ENCODE measurements at places on chromosomes 6 and 20.

- peak; percentile 36 for DNase-seq
These were observed 3.0 kb upstream of the FOXO3 start for GRCh38 chr6:108557494-108558371.

GRCh38 chr20:59895908-59896307 is 37.5 kb downstream of the SYCP2 start:
- DNase-seq: no peak

DNA sequence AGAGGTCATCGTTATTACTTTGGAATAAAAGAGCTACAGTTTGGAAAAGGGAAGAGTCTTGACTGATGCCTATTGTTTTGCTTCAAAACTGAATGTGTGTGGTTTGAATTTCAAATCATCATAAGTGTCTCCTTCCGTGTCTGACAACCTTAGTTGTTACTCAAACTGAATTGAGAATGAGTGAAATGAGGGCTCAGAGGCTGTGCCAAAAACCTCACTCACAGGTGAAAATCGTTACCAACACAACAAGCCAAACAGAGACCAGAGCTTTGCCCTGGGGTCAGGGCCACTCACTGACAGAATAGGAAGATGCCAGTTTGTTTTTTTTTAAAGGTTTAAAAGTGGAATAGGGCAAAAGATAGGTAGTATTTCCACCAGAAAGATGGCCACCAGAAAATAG is 15.2 kb upstream of the SIRT5 start:
- DNase-seq: no peak

- DNase-seq: no peak
These were observed 30.4 kb upstream of the MCM9 start for GRCh38 chr6:118965371-118965770.

GRCh38 chr6:62283796-62284411 is 2.1 kb downstream of the KHDRBS2 start:
- no peak for DNase-seq

DNA sequence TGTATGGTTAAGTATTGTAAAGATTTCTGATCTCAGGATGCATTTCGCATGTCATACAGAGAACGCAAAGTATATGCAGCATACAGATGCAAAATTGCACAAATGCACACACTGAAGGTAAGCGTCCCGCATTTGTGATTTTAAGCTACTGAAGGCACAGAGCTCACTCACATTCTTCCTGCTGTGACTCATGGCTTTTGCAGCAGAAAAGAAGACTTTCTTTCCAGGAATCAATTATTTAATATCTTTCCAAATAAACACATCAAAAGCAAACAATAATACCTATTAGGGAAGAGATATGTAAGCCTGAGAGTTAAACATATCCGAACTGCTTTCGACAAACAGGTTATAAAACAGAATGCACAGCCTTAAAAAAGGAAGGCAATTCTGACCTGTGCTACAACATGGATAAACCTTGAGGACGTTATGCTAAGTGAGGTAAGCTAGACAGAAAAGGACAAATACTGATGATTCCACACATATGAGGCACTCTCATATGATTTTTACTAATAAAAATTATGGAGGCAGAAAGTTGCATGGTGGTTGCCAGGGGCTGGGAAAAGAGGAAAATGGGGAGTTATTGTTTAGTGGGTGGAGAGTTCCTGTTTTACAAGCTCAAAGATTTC is 109.0 kb downstream of the TFAP2A start:
- no peak for DNase-seq

- no peak for DNase-seq
These were observed 47.6 kb upstream of the ZNF337 start for GRCh38 chr20:25744261-25744660.

DNA sequence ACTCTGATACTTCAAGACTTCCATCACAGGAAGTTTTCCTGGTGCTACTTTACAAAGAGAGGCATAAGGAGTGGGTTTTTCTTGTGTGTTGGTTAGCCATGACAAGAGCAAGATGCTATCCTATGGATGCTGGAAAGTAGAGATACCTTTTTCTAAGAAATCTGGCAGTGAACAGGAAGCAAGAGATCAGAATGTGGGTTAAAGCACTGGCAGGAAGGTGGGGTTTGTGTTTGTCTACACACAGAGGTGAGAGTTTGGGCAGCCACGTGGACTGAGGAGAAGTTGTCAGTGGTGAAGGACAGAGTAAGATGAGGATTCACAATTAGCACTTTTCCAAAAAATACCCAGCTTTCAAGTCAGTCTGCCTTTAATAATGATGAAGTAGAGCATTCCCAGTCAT is 17.9 kb downstream of the SLC2A12 start:
- DNase-seq: no peak

DNA sequence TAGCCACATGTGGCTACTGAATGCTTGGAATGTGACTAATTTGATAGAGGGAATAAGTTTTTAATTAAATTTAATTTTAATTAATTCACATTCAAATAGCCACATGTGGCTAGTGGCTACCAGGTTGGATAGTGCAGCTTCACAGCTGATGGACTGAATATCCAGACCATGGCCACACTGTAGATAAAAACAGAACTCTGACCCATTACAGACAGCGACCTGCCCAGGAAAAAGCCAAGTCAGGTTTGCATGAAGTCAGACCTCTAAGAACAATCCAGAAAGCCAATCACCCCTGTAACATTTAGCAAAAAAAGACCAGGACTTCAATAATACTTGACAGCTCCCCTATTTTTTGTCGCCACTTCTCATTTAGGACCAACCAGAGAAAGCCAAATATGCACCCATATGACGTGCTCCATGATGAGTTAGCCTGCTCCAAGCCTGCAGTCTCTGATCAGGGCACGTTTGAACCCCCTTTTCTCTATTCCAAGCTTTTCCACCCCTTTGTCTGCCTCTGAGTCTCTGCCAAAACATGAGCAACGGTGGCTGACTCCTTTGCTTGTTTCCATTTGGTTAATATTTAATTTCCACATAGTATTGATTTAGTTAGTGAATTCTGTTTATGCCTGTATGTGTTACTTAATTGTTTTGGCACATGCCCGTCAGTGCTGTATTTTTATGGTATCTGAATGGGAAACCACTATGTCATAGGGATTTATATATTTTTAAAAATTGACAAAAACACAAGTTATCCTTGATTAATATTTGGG is 636.3 kb downstream of the UTRN start:
- no peak for DNase-seq
